ENCODE measurements at places on chromosomes 13 and 19.

DNA sequence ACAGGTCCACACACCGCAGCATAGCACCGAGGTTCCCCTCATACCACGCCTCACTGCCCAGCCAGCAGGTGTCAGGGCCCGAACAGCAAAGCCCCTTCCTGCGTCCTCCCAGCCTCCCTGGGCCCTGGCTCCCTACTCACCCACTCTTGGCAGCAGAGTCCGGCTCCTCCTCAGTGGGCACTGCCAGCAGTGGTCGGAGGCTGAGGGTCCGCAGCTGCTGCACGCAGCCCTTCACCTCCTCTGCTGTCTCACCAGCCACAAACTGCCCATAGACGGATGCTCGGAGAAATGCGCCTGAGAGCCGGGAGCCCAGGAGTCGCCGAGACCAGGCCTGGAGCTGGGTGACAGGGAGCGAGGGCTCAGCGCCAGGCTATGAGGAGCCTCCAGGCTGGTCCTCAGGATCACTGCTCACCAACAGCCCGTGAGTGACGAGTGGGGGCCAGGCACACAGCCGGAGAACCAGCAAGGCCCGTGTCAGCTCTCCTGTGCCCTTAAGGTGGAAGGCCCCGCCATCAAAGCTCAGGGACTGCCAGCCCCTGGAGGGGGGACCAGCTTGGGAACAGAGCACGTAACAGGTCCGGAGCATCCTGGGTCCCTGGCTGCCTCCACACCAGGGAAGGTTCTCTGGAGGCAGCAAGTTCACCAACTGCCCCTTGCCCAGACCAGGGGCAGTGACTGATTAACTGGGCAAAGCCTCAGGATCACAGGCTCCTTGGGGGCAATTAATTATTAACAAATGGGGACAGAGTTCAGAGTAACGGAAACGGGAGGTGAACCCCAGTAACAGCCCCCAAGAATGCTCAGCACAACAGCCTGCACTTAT is at the start of gene PRODH2:
PRODH2 (minus strand) TSS at position 626 of the 823 bp plus-strand sequence; CDS start at position 586, 40 bp downstream.
- no peak for DNase-seq

DNA sequence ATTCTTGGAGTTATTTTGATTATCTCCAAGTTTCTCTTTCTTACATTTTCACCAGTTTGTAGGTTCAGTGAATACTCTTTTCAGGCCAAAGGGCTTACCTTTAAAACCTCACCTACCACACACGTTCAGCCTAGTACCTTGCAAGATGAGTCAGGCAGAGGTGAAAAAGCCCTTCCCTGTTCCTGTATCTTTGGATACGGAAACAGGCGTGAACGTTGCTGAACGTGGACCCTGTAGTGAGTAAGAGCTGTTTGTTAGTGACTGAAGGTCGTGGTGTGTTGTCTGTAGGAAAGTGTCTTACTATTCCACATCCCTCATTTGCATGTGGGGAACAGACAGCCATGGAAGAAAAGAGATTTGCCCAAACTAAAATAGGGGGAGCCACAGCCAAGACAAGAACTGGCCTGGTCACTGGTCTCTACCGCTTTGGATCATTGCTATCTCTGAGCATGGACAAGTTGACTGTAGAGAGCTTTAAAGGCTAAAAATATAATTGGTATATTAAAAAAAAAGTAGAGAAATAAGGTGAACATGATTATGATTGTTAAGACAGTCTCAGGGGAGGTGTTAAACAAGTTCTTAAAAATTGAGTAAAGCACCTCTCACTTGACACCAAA is 3.5 kb downstream of the CEBPG start:
- no peak for DNase-seq

- DNase-seq, result no peak
Measured at GRCh38 chr19:13817615-13818371, 22.6 kb downstream of the ZSWIM4 start.

- DNase-seq, result no peak
Measured at GRCh38 chr13:70253834-70254233, 145.6 kb upstream of the KLHL1 start.

DNA sequence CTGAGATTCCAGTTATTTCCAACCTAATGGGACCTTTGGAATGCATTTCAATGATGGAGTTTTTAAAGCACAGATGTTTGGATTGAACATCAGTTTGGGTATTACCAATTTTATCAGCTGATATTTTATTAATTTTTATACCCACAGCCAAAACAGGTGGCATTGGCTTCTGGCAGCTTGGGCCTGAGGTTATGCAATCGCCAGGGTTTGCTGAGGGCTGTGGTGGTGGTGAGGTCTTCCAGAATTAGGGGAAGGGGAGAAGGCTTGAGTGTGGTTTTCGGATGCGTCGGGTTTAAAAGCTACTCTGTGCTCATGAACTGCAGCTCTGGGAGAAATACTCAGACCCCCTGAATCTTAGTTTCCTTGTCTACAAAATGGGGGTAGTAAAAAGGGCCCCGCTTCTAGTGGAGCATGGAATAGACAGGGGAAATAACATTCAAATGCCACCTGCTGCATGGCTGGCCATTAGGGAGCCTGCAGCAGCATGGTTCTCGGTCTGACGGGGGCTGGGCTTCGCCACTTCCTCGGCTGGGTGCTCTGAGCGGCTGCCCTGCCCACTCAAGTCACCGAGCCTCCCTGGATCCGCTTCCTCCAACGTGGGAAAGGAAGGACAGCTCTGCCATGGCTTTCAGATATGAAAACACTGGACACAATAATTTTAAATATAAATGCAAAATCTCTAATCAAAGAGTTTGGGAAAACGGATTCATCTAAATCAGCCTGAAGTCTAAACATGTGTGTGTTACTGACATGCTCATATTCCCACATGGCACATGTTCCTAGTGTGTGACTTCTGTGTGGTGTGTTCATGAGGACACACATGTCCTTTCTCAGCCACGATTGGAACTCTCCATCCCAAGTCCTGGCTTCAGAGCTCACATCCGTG is 35.2 kb downstream of the ADPRHL1 start:
- DNase-seq, result no peak

- no peak for DNase-seq
Measured at GRCh38 chr19:2237051-2237868, 636 bp downstream of the SF3A2 start.

DNA sequence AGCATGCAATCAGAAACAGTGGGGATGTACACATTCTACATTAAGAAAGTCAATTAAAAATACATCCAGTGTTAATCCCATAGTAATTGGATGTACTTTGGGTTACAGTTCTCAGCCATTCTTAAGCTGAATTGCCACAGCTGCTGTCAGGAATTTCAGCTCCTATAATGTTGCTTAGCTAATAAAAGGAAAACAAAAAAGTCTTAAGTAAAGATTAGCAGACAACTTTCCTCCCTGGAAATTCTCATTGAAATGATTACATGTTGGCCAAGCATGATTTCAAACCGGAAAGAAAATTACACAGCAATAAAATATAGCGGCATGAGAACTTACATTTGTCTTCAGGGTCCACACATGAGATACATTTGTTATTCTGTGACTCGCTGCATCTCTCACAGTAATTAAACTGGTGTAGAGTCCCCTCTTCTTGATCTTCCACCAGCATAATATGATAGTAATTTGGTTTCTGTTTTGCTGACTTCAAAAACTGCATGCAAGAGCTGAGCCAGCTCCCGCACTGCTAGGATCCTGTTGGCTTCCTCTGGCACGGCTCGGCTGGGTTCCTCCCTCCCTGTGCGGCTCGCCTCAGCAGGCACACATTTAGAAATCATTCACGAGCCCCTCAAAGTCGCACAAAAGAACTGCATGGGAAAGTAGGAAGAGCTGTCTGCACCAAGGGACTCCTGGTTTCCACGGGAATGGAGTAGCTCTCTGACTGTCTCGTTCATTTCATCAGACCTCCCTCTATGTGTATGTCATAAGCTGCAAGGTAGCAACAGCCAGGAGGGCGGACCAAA is at the start of gene HTR2A:
HTR2A (minus strand) TSS at position 713 of the 797 bp plus-strand sequence. CDS start 1,147 bp downstream, outside the sequence.
- peak; percentile 31 for DNase-seq

- DNase-seq, result no peak
Measured at GRCh38 chr19:57903618-57904184, 12.7 kb downstream of the ZNF417 start.

- DNase-seq, result no peak
Measured at GRCh38 chr19:41018736-41019290, 27.7 kb downstream of the CYP2B6 start.

- DNase-seq, result peak; percentile 74
Measured at GRCh38 chr19:29528350-29528945, 2.7 kb downstream of the VSTM2B start.

- no peak for DNase-seq
Measured at GRCh38 chr19:54430306-54431254, 15.3 kb downstream of the TTYH1 start.

DNA sequence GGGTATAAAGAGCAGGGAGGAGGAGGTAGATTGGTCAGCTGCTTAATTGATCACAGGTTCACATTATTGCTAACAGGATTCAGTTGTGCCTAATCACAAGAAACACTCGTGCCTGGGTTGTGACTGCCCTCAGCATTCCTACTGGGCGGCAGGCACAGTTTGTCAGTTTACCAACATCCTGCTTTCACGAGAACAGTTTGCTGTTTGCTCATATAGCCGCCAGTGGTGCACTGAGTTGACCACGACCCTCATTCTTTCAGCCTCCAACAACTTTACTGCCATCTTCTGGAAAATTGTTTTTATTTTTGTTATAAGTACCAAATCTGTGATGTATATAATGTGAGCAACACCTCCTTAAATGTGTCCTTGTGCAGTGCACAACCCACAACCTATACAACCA is 16.2 kb upstream of the IFT88 start:
- DNase-seq, result no peak

DNA sequence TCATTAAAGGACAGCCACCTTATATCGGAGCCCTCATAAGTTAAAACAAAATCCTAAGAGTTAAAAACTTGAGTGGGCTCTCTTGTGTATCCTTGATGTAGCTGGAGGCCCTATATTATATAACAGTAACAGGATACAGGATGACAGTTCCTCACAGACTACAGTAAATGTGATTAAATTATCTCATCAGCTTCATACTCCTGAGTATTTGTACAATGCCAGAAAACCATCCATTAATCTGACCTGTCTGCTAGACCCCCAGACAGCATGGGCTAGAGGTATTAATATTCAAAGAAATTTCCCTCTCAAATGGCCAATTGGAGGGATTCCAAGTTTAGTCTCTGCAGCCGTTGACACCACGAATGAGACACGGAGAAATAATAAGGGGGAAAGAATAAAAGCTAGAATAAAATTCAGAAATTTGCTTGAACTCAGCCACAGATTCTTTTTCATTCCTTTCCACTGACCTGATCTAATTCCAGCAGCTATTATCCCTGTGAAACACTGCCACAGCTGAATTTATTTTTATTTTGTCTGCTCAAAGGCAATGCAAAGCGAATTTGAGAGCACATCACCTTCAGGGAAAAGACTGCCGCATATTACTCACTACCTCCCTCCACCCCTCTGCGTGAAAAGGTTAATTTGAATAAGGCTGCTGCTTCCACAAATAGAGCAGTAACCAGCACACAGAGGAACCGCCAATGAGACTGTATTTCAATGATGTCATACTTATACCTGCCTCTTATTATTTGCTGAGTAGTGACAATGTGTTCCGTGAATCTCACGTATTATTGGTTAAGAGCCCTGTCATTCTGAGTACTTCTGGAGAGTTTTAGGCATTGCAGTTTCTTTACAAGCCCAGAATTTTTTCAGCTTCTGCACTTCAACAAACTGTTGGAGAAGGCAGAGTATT is 155.9 kb upstream of the KLF12 start:
- peak; percentile 10 for DNase-seq

DNA sequence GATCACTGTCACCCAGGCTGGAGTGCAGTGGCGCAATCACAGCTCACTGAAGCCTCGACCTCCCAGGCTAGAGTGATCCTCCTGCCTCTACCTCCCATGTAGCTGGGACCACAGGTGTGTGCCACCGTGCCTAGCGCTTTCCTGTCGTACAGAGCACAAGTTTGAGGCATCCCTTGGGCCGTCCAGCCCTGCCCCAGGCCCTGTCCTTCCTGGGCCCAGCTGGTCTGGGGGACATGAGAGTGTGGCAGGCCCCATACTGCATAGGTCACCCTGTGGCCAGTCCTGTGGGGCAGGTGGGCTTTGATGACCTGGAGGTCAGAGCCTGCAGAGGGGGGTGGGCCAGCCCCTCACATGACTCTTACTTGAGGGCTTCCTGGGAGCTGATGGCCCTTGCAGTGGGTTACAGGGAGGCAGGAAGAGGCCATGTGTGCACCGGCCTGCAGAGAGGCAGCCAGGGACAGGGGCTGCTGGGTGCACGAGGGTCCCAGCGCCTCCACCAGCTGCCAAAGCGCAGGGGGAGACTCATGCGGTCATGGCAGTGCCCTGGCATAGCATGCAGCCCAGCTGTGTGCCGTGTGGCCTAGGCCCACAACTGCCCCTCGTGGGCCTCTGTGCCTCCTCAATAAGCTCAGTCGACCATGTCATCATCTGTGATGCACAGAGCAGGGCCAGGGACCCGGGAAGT is 61.4 kb downstream of the KDM4B start:
- no peak for DNase-seq

DNA sequence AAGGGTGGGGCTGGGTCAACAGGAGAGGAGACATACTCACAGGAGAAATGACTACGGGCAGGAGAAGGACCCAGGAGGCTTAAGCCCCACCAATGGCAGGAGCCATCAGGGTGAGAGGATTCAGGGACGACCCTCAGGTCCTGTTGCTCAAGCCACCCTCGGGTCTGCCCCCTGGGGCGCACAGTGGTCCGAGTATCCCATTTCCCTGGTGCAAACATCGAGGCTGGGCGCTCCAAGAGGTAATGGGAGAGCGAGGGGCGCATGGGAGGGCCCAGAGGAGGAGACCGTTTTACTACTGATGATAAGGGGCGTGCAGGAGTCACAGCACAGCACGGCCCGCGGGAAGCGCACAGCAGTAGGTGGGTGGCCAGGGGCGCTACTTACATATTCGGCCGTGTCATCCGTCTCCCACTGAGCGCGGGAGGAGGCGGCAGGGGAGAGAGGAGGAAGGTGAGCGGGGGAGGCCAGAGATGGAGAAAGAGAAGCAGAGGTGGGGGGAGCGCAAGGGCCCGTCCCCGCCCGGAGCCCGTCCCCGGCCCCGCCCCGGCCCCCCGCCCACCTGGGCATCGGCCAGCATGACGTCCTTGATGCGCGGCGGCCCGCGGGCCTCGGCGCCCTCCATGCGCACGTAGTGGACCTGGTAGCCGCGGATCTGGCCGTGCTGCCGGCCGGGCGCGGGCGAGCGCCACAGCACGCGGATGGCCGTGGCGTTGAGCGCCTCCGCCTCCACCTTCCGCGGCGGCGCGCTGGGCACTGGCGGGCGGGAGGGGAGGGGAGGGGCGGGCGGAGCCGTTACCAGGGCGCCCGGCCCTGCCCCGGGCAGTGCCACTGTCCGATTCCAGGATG is 111.5 kb downstream of the PTPRS start:
- no peak for DNase-seq

GRCh38 chr13:41650706-41651105 is 193.4 kb downstream of the RGCC start:
- DNase-seq, result no peak

GRCh38 chr13:45544520-45544919 is 71.0 kb downstream of the ERICH6B start:
- DNase-seq, result no peak

DNA sequence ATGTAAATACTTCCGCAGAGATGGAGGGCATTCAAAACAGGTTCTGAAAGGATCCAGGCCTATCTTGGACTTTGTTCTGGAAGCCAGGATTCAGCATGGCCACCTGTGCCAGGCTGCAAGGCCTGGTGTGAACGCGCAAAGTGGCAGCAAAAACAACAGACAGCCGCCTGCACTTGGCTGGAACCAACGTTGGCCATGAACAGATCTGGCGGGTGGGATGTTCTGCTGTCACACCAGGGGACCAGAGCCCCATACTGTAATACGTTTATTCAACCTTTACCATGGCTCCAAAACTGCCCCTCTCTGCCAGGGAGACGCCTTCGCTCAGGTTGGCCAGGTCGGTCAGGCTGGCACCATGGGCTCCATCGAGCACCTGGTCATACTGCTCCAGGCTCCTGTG is 69.7 kb downstream of the EPS15L1 start:
- no peak for DNase-seq
